ENCODE measurements at places on chromosomes 12 and 14.

DNA sequence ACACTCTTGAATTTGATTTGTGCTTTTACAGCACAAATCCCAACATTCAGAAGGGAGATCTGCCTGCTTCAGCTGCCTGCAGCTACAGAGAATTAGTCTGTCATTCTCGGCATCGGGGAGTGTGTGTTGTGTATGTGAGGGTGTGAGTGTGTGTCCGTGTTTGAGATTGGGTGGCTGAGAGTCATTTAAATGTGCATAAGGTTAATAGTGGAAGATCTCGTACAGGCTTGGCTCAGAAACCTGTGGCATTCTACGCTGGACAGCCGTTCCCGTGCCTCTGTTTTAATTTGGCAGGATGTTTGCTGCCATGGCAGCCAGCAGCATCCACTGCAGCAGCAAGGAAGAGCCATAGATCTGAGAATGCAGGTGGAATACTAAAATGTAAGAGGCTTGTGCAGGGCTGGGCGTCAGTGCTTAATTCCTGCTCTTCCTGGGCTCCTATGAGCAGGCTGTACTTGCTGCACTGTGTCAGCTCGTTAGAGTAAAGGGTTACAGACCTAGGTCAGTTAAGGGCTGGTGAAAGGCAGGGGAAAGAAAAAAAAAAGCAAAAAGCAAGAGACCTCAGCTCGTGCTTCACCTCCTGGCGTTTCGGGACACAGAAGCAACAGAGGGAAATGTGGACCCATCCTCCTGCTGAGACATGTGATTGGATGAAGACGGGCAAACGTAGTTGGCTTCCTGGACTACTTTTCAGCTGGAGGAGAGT is 205.4 kb downstream of the NAV3 start:
- peak; percentile 31 for DNase-seq

DNA sequence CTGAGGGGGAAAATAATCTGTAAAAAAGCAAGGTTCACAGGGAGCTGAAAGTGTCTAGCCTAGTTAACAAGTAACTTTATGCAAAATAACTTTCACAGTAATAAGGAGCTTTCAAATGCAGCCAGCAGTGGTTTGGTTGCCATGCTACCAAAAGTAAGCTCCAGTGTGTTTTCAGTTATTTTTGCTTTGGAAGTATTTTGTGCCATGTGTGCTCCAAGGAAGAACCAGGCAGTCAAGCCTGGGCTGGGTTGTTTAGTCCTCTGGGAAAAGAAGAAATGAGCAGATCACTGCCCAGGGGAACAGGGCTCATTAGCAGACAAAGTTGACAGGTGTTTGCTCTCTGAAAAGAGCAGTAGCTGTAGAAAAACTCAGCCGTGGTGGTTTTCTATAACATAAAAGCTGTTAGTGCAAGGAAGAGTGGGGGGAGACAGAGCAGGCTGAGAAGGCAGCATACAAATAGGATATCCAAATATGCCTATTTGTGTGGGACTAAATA is 92.8 kb upstream of the TMTC2 start:
- no peak for DNase-seq

DNA sequence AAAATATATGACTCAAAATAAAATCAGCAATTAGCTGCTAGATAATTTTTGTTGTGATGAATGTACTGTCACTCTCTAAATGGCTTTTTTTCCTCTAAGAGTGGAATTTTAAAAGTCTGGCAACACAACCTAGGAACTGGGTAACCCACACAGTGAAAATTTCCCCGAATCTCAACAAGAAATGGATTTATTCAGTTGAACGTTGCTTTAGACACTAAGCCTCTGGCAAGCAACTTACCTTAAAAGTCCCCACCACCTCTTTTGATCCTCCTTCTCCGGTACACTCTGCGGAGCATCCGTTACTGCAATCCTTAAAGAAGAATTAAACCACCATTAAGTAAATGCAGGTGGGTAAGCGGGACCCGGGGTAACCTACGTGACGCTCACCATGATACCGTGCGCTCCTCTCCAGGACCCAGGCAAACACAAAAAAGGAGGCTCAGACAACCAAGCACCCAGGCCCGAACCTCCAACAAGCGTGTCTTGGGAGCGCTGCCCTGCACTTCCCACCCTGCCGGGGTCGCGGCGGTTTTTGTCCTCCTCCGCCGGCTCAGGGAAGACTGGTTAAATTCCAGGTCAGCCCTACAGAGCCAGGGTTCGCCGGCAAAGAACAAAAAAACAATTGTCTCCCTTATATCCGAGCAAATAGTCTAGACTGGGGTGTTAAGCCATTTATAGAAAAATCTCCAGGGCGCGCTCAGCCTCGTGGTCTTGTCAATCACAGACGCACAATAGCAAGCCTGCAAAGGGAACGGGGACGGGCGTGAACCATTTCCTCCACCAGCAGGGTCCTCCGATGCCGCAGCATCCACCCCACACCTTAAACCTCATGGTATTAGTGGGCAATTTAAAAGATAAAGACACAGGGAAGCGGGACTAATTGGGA is 47.1 kb downstream of the BCAT1 start:
- peak; percentile 76 for DNase-seq

DNA sequence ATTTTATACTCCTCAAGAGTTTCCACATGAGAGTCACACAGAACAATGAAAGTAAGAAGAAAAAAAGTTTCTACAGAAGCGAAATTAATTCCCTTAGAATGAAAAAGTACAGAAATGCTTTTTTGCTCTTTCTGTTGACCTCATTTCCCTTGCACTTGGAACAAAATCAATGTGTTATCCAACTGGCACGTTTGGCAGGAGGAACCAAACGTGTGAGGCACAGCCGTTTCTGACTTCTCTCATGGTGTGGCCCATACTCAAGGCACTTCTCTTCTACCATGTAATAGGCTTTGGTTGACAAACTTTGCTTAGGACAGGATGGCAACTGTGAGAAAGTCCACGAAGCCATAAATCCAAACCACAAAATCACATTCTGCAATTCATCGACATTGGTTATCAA is 297.0 kb downstream of the FUT8 start:
- DNase-seq = no peak

DNA sequence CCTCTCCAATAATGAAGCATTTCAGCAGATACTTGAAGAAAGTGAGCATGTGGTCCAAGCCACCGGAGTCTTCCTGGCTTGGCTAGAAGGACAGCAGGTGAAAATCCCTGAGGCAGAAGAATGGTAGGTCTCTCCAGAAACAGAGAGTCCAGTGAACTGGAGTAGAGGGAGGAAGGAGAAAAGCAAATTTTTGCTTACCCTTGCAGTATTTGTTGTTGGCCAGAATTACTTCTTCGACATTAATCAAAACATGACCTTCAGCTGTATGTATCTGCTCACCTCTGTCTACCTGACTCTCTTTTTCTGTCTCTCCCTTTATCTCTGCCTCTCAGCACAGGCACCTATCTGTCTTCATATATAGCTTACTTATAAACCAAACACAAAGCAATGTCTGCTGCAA is 208.9 kb downstream of the SYT1 start:
- no peak for DNase-seq

DNA sequence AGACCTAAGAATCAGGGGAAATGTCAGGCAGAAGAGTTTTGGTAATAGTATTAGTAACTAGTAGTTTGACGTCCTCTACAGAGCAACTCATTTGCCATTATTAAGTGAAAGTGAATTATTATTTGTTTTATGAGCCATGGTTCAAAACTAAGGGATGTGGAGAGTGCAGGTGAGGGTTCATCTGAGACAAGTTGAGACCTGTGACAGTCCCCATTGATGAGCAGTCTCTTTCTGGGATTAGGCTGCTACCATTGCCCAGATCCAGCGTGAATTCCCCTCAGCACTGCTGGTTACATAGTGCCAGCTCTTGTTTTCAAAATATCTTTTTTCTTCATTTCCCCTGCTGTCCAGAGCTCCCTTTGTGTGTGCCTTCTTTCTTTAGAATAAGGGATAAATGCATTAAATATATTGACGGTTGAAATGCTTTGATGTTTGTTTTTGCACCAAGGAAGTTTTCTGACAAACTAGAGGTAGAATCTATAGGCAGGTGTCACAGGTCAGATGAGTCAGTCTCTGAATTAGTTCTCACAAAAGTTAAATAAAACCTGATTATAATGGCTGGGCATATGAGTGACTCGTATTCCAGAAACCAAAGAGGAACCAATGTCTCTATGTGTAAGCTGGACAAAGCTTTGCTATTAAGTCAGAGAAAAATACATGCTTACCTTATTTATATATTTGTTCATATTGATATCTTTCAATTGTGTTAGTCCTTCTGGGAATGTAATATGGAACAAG is 381.4 kb downstream of the TMEM117 start:
- DNase-seq = no peak
